ENCODE measurements at places on chromosomes 4 and X.

DNA sequence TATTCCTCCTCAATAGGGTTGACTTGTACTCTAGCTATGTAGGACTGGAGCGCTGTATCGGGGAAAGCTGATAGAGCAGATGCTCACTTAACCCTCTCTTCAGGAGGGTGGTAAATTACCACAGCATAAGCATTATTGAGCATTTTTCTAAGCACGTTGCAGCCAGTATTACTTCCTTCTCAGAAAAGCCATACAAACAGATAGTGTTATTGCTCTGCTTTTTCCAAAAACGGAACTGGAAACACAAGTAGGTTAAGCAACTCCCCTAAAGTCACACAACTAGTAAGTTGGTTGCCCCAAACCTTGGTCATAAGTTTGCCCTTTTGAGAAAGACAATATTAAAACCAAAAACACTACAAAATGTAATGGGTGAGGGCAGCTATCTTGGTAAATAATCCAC is 73.9 kb downstream of the REELD1 start:
- DNase-seq = no peak

DNA sequence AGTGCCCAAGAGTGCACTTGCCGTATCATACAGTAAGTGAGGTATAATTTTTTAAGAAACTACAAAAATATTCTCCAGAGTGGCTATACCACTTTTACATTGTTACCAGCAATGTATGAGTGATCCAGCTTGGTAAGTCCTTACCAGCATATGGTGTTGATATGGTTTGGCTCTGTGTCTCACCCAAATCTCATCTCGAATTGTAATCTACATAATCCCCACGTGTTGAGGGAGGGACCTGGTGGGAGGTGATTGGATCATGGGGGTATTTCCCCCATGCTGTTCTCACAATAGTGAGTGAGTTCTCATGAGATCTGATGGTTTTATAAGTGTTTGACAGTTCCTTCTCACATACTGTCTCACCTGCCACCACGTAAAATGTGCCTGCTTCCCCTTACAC is 44.8 kb downstream of the RBMX start:
- no peak for DNase-seq

GRCh38 chr4:137541181-137541580 is 8.9 kb upstream of the PCDH18 start:
- no peak for DNase-seq

DNA sequence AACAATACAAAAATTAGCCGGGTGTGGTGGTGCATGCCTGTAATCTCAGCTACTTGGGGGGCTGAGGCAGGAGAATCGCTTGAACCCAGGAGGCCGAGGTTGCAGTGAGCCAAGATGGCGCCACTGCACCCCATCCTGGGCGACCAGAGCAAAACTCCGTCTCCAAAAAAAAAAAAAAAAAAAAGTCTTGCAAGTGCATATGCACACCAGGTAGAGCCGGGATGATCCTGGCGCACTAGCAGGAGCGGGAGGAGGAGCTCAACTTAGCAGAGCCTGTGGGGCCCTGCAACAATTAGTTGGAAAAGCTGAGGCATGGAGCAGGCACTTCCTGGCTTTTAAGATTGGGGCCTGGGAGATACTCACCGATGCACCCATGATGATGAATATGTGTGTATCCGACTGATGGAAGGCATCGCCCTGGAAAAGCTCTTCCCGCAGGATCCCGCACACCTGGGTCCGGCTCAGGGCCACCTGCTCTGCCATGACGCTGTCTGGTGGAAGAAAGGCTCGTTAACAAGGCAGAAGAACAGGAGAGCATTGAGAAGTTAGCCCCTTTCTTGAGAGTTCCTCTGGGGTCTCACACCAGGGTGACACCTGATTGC is 872 bp downstream of the G6PD start:
- DNase-seq = no peak

- DNase-seq = no peak
Measured at GRCh38 chr4:73731968-73732610, 8.3 kb upstream of the CXCL8 start.

DNA sequence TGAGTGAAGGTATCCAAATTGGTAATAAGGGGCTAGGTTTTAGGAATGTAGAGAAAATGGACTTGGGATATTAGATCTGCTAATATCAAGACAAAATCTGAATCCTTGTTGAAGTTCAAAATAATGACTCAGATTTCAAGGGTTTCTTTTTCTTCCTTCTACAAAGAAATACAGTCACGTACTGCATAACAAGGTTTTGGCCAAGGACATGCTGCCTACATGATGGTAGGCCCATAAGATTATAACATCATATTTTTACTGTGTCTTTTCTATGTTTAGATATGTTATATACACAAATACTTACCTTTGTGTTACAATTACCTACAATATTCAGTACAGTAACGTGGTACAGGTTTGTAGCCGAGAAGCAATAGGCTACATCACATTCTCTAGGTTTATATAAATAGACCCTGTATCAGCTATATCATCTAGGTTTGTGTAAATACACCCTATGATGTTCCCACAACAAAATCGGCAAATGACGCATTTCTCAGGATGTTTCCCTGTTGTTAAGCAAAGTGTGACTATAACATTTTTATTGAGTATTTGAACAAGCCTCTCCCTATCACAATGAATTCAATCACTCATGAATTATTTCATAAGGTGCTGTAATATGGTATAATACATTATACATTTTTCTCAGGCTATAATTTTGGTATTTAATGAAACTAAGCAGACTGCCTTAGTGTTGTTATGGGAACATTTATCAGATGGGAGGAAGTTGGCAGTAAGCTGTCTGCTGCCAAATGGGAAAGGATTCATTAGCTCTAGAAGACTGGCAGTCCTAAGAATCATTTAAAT is 186.3 kb downstream of the PPP3CA start:
- no peak for DNase-seq

GRCh38 chr4:8594097-8595038 is 1.8 kb downstream of the CPZ start:
- DNase-seq = peak; percentile 68

GRCh38 chr4:77701121-77701520 is 95.5 kb downstream of the CXCL13 start:
- DNase-seq = no peak

DNA sequence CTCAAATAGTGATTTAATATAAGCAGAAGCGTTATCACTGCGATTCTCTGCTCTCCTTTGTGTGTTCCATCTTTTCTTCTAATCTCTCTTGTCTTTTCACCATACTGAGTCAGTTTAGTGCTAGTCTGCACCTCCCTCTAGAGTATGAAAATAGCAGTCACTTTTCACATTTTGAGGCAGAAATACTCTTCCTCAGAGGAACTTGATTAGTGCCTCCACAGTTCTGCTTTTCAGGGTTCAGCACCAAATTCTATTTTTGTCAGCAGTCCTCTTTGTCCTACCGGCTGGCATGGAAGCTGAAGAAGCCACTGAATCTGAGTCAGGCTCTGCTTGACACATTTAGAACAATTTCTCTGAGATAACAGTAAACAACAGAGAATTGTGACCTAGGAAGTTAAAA is 49.7 kb upstream of the ANKRD17 start:
- DNase-seq = no peak
